DMS53 (cell line): ENCODE measurements at places on chromosomes 12 and 14.

- no peak for DNase-seq
Observed at GRCh38 chr12:9346866-9347327, 138.7 kb upstream of the PZP start.

- no peak for DNase-seq
Observed at GRCh38 chr12:103778781-103779180, 62.3 kb downstream of the NT5DC3 start.

DNA sequence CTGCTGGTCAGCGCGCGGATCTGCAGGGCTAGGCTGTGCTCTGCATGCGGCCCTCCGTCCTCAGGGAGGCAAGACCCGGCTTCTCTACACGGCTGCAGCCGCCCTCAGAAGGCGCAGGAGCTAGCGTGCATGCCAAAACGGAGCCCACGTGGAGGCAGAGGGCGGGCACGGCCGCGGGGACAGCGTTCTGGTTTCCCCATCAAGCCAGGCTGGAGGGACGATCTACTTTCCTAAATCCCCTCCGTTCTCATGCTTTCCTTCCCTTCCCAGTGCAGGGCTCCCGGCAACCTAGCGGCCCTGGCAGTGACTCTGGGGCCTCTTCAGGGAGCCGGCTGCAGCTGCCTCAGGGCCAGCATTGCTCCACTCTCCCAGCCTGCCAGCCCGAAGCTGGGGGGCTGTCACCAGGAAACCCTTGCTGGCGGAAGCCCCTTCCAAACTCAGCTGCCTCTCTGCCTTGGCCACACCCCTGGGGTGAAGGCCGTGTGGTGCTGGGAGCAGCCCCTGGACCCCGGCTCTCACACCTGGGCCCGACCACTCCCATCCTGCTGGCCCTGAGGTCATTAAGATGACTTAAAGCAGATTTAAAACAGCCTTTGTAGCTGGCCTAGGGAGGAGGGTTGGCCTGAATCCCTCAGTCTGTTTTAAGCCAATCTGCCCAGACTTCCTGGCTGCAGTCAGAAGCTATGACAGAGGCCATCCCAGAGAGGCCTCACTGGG is 9.2 kb upstream of the GOLGA3 start:
- no peak for DNase-seq

GRCh38 chr12:122870867-122871664 is 24.9 kb downstream of the VPS37B start:
- DNase-seq: no peak

- DNase-seq: no peak
Observed at GRCh38 chr12:98738002-98738401, 92.9 kb downstream of the APAF1 start.

GRCh38 chr14:64705381-64706118 is 1.3 kb downstream of the PLEKHG3 start:
- DNase-seq: peak; percentile 50

GRCh38 chr12:46674800-46675199 is 151.0 kb downstream of the SLC38A4 start:
- no peak for DNase-seq

- DNase-seq: no peak
Observed at GRCh38 chr14:66242001-66242400, 244.2 kb upstream of the CCDC196 start.

DNA sequence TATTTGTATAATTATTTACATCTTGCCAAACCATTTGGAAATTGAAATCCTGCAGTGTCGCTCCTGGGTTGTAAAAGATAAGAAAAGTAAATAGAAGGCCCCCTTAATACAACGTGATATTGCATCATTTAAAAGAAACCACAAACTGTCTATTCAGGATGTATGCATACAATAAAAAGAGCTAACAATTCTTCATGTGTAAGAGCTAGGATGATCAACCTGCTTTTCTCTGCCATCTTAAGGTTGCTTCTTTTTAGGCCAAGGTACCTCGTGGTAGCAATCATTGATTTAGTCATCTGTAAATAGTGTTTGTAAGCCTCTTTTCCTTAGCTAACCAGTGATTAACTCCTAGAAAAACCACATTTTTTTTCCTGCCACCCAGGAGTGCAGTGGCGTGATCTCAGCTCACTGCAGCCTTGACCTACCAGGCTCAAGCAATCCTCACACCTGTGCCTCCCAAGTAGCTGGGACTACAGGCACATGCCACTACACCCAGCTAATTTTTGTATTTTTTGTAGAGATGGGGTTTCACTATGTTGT is 3.3 kb upstream of the USP44 start:
- DNase-seq: no peak

- no peak for DNase-seq
Observed at GRCh38 chr14:22532345-22533056, 56.5 kb downstream of the DAD1 start.

DNA sequence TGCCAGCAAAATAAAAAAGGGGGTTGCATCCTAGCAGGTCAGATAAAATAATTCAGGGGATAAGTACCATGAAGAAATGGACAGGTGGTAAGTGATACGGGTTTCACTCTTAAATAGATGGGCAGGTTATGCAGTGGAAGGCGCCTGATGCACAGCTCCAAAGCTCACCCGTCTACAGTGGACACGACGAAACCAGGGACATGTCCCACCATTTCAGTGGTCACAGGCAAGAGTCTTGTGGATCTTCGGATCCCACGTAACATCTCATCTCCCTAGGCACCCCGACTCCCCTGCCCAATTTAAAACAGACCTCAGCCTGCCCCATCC is 60.5 kb downstream of the DDX51 start:
- peak; percentile 86 for DNase-seq

GRCh38 chr12:120116441-120116791 is at the start of gene RAB35:
Gene RAB35 (minus strand): TSS chr12:120116753. CDS start chr12:120116650, 103 bp downstream.
- DNase-seq: no peak

DNA sequence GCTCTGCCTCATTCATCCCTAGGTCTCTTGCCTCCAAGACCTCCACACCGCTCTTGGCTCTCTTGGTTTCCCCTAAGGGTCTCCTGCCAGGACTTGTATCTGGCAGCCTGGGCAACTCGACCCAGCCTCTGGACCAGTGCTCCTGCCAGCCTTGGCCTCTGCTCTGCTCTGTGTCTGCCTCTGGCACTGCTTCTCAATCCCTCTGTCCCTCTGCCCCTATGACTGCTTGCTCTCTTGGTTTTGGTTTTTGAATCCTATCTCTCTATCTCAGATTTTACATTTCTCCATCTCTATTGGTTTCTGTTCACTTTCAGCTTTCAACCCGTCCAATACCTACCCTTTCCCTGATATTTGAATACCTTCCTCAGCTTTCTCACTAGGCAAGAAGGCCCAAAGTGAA is 6.3 kb downstream of the ITGA5 start:
- DNase-seq: no peak

DNA sequence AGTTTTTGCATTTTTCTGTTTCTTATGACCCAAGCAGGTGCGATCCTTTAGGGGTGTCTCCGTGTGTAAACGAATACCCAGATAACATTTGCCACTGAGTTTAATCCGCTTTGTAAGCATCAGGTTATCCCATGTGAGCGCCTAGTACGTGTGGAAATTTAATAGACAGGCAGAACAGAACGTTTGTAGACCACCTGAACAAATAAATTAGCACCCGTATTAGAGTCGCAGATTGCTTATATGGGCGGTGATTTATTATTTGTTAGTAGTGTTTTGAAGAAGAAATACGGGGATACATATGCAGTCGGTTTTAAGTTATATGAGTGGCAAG is 325 bp downstream of the C12orf60 start:
- no peak for DNase-seq

DNA sequence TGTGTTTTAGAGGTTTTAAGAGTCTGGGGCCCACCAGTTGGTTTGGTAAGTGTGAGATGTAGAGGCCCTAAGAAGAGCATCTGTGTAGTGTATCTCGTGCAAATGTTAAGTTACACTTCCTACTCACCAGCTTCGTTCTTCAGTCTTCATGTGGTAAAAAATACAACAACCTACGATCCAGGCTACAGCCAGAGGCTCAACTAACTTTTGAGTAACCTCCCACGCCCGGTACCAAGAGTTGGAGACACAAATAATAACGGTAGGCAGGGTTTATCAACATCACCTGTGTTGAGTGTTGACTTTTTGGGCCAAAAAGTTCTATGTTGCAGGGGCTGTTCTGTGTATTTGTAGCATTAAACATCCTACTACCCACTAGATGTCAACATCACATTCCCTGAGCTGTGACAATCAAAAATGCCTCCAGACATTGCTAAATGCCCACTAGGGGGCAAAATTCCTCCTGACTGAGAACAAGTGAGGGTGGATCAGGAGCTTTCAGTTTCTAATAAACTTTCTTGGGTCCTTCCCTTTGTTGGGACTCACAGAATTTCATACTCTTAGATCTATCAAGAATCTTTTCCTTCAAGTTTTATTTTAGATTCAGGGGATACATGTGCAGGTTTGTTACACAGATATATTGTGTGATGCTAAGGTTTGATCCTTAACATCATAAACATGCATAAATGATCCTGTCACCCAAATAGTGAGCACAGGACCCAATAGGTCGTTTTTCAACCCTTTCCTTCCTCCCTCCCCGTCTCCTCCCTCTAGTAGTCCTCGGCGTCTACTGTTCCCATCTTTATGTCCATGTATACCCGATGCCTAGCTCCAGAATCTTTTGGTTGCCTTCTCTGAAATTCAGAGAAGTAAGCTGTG is 94.7 kb downstream of the SLC2A13 start:
- peak; percentile 86 for DNase-seq

GRCh38 chr12:74780182-74780849 is 242.7 kb downstream of the ATXN7L3B start:
- DNase-seq: no peak

DNA sequence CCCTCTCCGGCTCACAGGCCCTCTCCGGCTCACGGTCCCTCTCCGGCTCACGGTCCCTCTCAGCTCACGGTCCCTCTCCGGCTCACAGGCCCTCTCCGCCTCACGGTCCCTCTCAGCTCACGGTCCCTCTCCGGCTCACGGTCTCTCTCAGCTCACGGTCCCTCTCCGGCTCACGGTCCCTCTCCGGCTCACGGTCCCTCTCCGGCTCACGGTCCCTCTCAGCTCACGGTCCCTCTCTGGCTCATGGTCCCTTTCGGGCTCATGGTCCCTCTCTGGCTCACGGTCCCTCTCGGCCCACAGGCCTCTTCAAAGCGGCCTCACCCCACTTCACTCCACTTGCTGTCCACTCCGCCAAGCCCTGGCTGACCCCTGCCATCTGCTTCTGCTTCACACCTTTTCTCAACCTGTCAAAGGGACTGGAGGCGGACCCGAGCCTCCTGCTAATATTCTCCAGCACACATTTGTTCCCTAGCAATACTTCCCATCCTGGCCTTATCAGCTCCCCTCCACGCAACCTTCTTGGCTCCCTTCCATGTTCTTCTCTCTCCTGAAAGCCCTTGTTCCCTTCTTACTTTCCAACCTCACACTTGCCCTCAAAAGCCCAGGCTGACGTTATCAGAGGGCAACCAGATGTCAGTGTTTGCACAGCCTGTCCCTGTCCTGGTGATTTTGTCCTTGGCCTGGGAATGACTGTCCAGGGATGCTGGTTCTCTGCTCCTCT is 176.7 kb downstream of the CALM1 start:
- peak; percentile 36 for DNase-seq
